ENCODE measurements at places on chromosomes 12 and 14.

GRCh38 chr14:60301685-60302084, 52.7 kb downstream of the PPM1A start:
- DNase-seq: no peak

GRCh38 chr14:74771399-74771798, 8.3 kb downstream of the YLPM1 start:
- no peak for DNase-seq

GRCh38 chr14:61125867-61126572, 145.0 kb downstream of the SLC38A6 start:
- no peak for DNase-seq

GRCh38 chr14:101495284-101495683, 66.0 kb upstream of the DIO3 start:
- no peak for DNase-seq

- no peak for DNase-seq
These were observed 49.8 kb upstream of the CRACR2A start for GRCh38 chr12:3802721-3803120.

GRCh38 chr14:56815745-56816144, 5.5 kb upstream of the OTX2 start:
- DNase-seq: no peak

GRCh38 chr12:70165450-70165849, 77.8 kb upstream of the CNOT2 start:
- no peak for DNase-seq

- DNase-seq: no peak
These were observed 460.1 kb downstream of the MED13L start for GRCh38 chr12:115817389-115817788.

DNA sequence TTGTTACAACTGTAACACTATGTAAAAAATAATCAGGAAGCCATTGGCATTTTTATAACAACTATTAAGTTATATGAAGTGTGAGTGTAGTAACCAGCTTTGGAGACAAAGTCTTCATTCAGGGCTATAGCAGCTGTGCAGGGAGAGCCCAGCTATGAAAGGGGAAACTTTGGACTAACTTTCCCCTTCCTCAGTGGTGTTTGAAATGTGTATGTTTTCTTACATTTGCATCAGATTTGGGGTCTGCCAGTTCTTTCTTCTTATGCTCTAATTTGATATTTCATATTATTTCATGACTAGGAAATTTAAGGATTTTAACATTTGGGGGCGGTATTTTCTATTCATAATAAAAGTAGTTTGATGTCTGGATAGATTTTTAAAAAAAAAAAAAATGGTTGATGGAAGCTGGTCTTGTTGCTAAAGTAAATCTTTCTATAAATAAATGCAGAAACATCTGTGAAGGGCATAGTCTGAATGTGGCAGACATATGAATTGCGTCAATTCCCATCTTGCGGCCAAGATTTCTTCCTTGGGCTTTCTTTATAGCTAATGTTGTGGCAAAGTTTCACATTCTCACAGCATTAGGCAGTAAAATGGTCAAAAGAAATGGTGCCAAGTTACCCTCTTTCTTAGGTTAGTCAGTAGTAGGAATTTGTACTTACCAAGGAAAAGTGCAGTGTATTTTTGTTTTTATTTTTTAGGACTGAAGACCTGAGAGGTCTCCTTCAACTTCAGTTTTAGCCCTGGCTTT, 35.6 kb downstream of the RASSF8 start:
- no peak for DNase-seq

DNA sequence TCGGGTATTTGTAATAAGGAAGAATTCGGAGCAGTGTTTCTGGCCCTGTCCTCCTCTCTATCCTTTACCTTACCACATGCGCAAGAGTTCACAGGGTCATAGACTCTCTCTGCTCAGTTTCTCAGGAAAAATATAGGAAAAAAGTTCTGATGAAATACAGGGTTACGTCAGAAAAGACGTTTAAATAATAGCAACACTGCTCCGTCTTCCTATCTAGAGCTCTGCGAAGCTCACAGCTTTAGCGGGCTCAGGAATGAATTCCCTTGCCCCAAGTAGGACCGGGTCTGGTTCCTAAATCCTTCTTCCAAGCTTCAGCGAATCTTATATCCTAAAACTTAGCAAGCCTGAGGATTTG, 365 bp downstream of the CCDC59 start:
- DNase-seq: no peak

- no peak for DNase-seq
These were observed 155.2 kb downstream of the TGFB3 start for GRCh38 chr14:75826599-75826998.

GRCh38 chr14:79997509-79998208, 213.6 kb downstream of the DIO2 start:
- DNase-seq: no peak

DNA sequence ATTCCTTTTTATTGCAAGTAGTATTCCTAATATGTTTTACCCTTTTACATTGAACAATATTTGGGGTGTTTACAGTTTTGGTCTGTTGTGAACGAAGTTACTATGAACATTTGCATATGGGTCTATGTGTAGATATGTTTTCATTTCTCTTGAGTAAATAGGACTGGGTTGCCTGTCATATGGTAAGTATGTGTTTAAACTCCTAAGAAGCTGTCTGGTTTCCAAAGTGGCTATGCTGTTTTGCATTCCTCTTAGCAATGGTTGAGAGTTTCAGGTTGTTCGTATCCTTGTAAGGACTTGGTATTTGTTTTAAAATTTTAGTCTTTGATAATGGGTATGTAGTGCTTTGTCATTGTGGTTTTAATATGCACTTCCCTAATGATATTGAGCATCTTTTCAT, 6.3 kb downstream of the METAP2 start:
- DNase-seq: no peak

- no peak for DNase-seq
These were observed 41.7 kb upstream of the FOS start for GRCh38 chr14:75236901-75237419.

- no peak for DNase-seq
These were observed 24.7 kb downstream of the RTRAF start for GRCh38 chr14:52013984-52014600.

GRCh38 chr12:28802706-28803438, 346.2 kb upstream of the FAR2 start:
- DNase-seq: no peak

DNA sequence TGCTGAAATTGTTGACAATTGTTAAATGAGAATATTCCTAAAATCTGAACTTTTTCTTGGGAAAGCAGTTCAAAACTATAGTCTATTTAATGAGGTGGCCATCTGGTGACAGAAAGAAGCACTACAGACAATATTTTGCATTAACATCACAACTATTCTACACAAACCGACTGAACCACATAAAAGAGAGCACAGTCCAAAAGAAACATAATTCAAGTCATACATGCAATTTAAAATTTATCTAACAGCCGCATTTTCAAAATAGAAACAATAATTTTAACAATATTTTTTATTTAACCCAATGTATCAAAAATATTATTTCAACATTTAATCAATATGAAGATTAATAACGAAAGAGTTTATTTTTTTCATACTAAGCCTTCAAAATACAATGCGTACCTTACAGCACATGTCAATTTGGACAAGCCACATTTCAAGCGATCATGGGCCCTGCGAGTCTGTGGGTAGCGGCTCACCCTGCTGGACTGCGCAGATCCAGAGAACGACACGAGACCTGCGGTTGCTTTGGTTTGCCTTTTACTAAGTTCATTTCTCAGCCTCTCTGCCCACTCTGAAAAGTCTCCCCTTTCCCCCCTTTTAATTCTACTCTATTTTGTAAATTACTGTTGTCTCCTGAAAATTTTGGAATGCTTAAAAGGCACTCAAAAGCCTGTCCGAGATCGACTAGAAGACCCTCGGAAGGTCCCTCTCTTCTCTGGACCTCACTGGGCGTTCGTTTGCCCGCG, 947 bp upstream of the LRRC9 start:
- no peak for DNase-seq

DNA sequence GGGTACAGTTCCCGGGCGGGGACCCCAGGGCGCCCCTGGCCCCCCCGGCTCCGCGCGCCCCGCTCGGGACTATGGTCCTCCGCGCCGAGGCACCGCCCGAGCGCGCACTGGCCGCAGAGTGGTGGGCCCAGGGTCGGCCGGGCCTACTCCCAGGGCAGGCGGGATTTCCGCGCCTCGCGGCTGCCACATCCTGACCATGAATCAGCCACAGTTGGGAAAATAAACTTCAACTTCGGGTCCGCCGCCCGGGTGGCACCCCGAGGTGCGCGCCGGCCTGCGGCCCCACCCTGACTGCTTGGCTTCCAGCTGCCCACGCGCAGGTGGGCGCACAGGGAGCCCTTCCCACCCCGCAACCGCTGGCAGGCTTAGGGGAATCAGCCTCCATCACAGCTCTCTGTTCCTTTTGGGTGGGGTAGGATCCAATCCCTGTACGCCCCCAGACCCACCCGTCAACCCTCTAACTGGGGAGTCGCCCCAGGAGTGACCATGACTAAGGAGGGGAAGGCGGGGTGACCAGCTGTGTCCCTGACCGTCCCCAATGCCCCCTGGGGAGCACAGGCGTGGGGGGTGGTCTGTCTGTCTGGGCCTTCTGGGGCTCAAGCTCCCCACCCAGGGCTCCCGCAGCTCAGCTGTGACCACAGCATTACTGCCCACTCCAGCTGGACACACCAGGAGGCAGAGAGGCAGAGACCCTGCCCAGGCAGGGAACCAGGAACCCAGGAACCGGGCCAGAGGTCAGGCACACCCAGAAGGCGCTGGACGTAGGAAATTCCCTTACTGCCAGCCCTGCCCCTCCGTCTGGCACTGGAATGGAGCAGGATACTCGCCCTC, 678 bp downstream of the INF2 start:
- peak; percentile 31 for DNase-seq

- no peak for DNase-seq
These were observed 27.7 kb upstream of the LTA4H start for GRCh38 chr12:96063046-96063445.
